Gastrocnemius medialis (tissue), 4 donors: ENCODE measurements at places on chromosomes 12 and 14. TPM values are rescaled to one million over a fixed set of nuclear protein-coding genes. Genes with fewer than 3 reads are reported as not detected.

The BATF gene
- total RNA-seq, result 1.5 TPM

The PMCH gene
- total RNA-seq, result not detected

The ANKS1B gene
- total RNA-seq, result 5.9 TPM

The TTC6 gene
- total RNA-seq, result not detected

The B3GNT4 gene
- not detected for total RNA-seq

The SIX4 gene
- 62.6 TPM for total RNA-seq
